A549 treated with RU486 at 1 μM for 4 hours (cell line): ENCODE measurements at places on chromosomes 16 and 17. TPM values are rescaled to one million over a fixed set of nuclear protein-coding genes. Genes with fewer than 3 reads are reported as not detected.

CCL5 gene
- 0.88 to 2.2 TPM (median 1.5 TPM) in 5 replicates for total RNA-seq

GGT6 gene
- total RNA-seq, result 0.35 TPM in 1 of 5 replicates, not detected in the others

PIPOX gene
- total RNA-seq, result 0.19 to 0.35 TPM (median 0.24 TPM) in 4 of 5 replicates, not detected in the other

GPR179 gene
- 0.02 to 0.05 TPM (median 0.03 TPM) in 5 replicates for total RNA-seq

FOXF1 gene
- 0.03 to 0.05 TPM in 2 of 5 replicates, not detected in the others for total RNA-seq

KRTAP3-2 gene
- total RNA-seq, result 0.36 to 0.50 TPM (median 0.42 TPM) in 3 of 5 replicates, not detected in the others

LUC7L3 gene
- total RNA-seq, result 66.5 to 129 TPM (median 101 TPM) in 5 replicates

HOXB3 gene
- total RNA-seq, result 3.9 to 6.7 TPM (median 4.8 TPM) in 5 replicates

CAVIN1 gene
- total RNA-seq, result 414 to 491 TPM (median 479 TPM) in 5 replicates

TAT gene
- total RNA-seq, result 0.03 to 0.06 TPM in 2 of 5 replicates, not detected in the others

SEPTIN12 gene
- not detected in 5 replicates for total RNA-seq

GCGR gene
- 0.13 to 0.36 TPM (median 0.17 TPM) in 4 of 5 replicates, not detected in the other for total RNA-seq

FOXC2 gene
- total RNA-seq, result 2.1 to 3.4 TPM (median 2.9 TPM) in 5 replicates

CCL23 gene
- not detected in 5 replicates for total RNA-seq

CASKIN1 gene
- 0.26 to 0.95 TPM (median 0.49 TPM) in 5 replicates for total RNA-seq

ZNF500 gene
- total RNA-seq, result 6.6 to 10.1 TPM (median 7.9 TPM) in 5 replicates

RAP1GAP2 gene
- total RNA-seq, result 14.4 to 24.4 TPM (median 21.1 TPM) in 5 replicates

TMEM204 gene
- not detected in 5 replicates for total RNA-seq

KCNJ12 gene
- total RNA-seq, result 0.71 to 1.2 TPM (median 1.2 TPM) in 5 replicates

GCSH gene
- 26.0 to 72.2 TPM (median 62.9 TPM) in 5 replicates for total RNA-seq

SYNRG gene
- total RNA-seq, result 11.7 to 14.4 TPM (median 12.6 TPM) in 5 replicates

TMEM235 gene
- not detected in 5 replicates for total RNA-seq

SLC13A2 gene
- total RNA-seq, result 0.10 to 0.18 TPM (median 0.14 TPM) in 4 of 5 replicates, not detected in the other

SEC14L5 gene
- 0.05 to 0.09 TPM (median 0.06 TPM) in 4 of 5 replicates, not detected in the other for total RNA-seq

MYH8 gene
- total RNA-seq, result not detected in 5 replicates

NPIPA7 gene
- 7.0 to 17.9 TPM (median 8.3 TPM) in 5 replicates for total RNA-seq

TMUB2 gene
- total RNA-seq, result 32.2 to 43.8 TPM (median 42.3 TPM) in 5 replicates

TNS4 gene
- total RNA-seq, result 97.4 to 131 TPM (median 101 TPM) in 5 replicates

HOXB13 gene
- total RNA-seq, result 1.6 to 2.4 TPM (median 2.2 TPM) in 5 replicates

ZNF287 gene
- total RNA-seq, result 8.6 to 16.4 TPM (median 14.1 TPM) in 5 replicates

LMF1 gene
- 8.0 to 11.2 TPM (median 8.8 TPM) in 5 replicates for total RNA-seq

KRT20 gene
- 0.17 to 0.43 TPM (median 0.28 TPM) in 5 replicates for total RNA-seq

KLHL10 gene
- 0.08 to 0.09 TPM (median 0.08 TPM) in 3 of 5 replicates, not detected in the others for total RNA-seq

TBC1D28 gene
- total RNA-seq, result not detected in 5 replicates

IRX5 gene
- total RNA-seq, result 2.0 to 2.8 TPM (median 2.1 TPM) in 5 replicates

HBA2 gene
- total RNA-seq, result 0.55 to 0.80 TPM (median 0.57 TPM) in 3 of 5 replicates, not detected in the others

TBC1D3K gene
- total RNA-seq, result not detected in 5 replicates

KIF22 gene
- total RNA-seq, result 82.7 to 99.4 TPM (median 93.4 TPM) in 5 replicates

COG4 gene
- 25.7 to 34.1 TPM (median 32.1 TPM) in 5 replicates for total RNA-seq
